Effector memory CD8-positive, alpha-beta T cell (primary cell): ENCODE measurements at places on chromosomes 2 and 18.

DNA sequence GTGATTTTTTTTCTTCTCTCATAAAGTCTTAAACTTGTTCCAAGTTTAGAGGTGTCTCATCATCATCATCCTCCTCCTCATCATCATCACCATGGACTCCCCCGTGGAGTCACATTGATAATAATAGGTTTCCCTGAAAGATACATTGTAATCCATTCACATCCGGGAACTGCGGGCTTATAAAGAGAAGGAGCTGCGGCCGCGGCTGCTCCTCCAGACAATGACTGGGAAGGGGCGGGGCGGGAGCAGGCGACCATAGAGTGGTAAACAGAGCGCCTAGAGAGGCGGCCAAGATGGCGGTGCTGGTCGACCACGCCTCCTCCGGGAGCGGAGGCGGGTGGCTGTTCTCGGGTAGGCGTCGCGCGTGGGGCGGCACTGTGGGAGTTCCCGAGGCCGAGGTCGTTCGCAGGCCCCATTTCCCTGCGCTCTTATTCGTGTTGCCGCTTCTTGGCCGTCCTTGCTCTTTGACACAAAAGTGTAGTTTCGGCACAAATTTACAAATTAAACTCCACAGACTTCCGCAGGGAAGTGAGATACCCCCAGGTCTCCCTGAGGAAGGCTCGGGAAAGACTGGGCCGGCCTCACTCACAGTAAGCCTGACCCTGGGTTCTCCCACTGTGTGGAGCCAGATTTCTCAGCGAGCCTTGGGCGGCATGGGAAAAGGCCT is 1.8 kb upstream of the TCF4 start:
- H3K36me3 ChIP-seq: peaks cover 3% of the 10 kb centered on the region
- peaks cover 4% of the 10 kb centered on the region for H3K4me1 ChIP-seq

- DNase-seq: no peak
- no peak overlapping the region for H3K27ac ChIP-seq
- H3K36me3 ChIP-seq: no peaks in the 10 kb centered on the region
- no peaks in the 10 kb centered on the region for H3K27me3 ChIP-seq
- H3K4me3 ChIP-seq: no peak overlapping the region
Measured at GRCh38 chr18:54330768-54331548, 26.7 kb downstream of the STARD6 start.

GRCh38 chr2:11738589-11739436 is 7.6 kb upstream of the LPIN1 start:
- no peak overlapping the region for H3K27ac ChIP-seq
- peak; percentile 34 for DNase-seq
- peaks cover 8% of the 10 kb centered on the region for H3K27me3 ChIP-seq
- H3K36me3 ChIP-seq: no peaks in the 10 kb centered on the region

DNA sequence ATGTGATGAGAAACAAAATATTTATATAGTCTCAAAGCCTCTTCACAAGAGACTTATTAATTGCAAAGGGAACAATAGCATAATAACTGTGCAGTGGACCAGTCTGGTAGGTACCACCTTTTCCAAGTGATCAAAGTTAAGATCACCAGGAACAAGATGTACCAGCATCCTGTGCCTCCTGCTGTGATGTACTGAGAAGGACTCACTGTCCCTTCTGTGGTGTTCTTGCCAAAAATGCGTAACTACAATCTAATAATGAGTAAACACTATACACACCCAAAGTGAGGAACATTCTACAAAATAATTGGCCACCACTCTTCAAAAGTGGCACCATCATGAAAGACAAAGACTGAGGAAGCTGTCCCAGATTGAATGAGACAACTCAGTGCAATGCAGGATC is 14.5 kb downstream of the GNLY start:
- no peak overlapping the region for H3K27ac ChIP-seq
- H3K4me3 ChIP-seq: no peak overlapping the region
- no peak for DNase-seq
- peaks cover 29% of the 10 kb centered on the region for H3K4me1 ChIP-seq

GRCh38 chr18:69980509-69980908 is 32.8 kb upstream of the CD226 start:
- no peak for DNase-seq
- H3K27me3 ChIP-seq: no peaks in the 10 kb centered on the region
- no peaks in the 10 kb centered on the region for H3K36me3 ChIP-seq
- no peak overlapping the region for H3K4me3 ChIP-seq
- H3K4me1 ChIP-seq: peaks cover 12% of the 10 kb centered on the region
- H3K27ac ChIP-seq: no peak overlapping the region

DNA sequence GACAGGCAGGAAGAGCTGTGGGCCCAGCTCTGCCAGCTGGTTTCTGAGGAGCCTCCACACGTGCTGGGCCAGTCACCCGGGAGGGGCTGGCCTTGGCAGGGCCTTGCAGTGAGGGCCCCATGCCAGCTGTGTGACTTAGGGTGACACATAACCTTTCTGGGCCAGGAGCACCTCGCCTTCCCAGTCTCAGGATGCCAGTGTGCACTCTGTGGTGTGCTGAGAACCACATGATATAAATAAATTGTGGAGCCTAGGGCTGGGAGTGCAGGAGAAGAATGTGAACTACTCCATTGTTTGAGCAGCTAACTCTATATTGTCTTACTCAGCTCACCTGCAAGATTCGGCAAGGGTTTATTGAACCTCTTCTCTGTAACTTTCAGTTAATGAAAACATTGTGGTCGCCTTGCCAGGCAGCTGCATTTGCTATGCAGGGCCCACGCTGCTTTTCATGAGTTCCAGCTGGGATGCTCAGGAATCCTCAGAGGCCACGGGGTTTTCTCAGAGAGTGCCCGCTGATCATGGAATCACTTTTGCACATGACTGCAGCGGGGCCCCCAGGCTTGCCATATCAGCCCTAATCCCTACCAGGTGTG is 222.3 kb downstream of the SH3RF3 start:
- DNase-seq: no peak
- no peak overlapping the region for H3K4me3 ChIP-seq
- H3K36me3 ChIP-seq: no peaks in the 10 kb centered on the region
- peaks cover 14% of the 10 kb centered on the region for H3K4me1 ChIP-seq

- H3K4me3 ChIP-seq: no peak overlapping the region
- H3K36me3 ChIP-seq: peaks cover 9% of the 10 kb centered on the region
- peaks cover 17% of the 10 kb centered on the region for H3K4me1 ChIP-seq
- peaks cover 26% of the 10 kb centered on the region for H3K27me3 ChIP-seq
Measured at GRCh38 chr2:55137024-55137958, 87.0 kb upstream of the RTN4 start.

DNA sequence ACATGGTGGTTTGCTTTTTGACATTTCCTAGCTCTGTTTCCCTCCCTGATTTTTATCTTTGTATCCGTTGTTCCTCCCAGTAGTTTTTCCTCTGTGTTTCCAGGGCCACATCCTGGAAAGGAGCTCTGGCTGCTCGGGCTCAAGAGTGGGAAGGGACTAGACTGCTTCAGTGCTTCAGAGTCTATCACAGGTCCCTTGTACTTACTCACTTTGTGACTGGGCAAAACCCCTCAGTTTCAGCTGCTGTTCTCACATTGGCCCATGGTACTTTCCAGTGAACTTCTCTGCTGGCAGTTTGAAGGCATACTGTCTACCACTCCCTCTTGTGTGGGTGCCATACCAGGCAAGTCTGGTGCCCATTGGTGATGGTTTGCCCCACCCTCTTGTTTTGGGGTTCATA is 7.5 kb upstream of the STAMBP start:
- H3K27ac ChIP-seq: no peak overlapping the region
- no peak overlapping the region for H3K4me3 ChIP-seq
- H3K36me3 ChIP-seq: no peaks in the 10 kb centered on the region
- DNase-seq: no peak
- H3K4me1 ChIP-seq: no peaks in the 10 kb centered on the region
- peaks cover 19% of the 10 kb centered on the region for H3K27me3 ChIP-seq

- no peak overlapping the region for H3K27ac ChIP-seq
- H3K36me3 ChIP-seq: no peaks in the 10 kb centered on the region
- DNase-seq: no peak
Measured at GRCh38 chr2:184554736-184555135, 43.6 kb upstream of the ZNF804A start.

DNA sequence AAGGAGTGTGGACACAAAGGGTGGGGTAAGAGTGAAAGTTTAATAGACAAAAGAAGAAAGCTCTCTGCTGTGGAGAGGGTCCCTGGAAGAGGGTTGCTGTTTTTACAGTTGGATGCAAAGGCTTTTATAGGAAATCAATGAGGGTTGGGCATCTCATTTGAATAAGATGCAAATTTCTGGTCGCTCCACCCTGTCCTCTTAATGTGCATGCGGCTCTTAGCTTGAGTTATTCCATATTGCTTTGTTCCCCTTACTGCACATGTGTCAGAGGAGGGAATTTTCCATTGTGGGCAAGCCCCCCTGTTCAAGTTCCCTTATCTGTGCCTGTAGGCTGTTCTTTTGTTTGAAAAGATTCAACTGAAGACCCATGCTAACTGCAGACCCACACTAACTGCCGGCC is 326.5 kb downstream of the BCL11A start:
- no peaks in the 10 kb centered on the region for H3K4me1 ChIP-seq
- DNase-seq: no peak
- H3K4me3 ChIP-seq: no peak overlapping the region
- H3K27me3 ChIP-seq: no peaks in the 10 kb centered on the region
- H3K27ac ChIP-seq: no peak overlapping the region
- H3K36me3 ChIP-seq: no peaks in the 10 kb centered on the region
